ENCODE measurements at places on chromosomes 16 and 17.

DNA sequence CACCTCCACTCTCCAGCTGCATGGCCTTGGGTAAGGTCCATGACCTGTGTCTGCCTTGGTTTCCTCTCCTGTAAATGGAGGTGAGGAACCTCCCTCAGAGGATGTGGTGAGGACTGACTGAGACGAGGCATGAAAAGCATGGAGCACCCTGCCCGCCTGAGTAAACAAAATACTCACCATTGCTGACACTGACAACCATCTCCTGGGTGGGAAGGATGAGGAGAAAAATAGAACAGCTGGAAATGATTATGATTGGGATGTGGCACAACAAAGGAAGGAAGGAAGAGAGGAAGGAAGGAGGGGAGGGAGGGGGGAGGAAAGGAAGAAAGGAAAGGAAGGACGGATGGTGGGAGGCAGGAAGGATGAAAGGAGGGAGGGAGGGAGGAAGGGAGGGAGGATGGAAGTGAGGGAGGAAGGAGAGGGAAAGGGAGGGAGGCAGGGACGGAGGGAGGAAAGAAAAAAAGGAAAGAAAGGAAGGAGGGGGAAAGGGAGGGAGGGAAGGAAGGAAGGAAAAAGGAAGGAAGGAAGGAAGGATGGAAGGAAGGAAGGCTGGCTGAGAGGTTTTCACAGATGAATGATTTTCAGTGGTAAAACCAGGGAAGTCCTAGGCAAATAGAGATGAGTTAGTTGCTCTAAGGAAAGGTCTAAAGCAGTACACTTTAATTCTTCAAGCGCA is 276.5 kb upstream of the XYLT1 start:
- DNase-seq, result no peak

GRCh38 chr17:205148-205669 is 23.8 kb upstream of the DOC2B start:
- DNase-seq, result no peak

DNA sequence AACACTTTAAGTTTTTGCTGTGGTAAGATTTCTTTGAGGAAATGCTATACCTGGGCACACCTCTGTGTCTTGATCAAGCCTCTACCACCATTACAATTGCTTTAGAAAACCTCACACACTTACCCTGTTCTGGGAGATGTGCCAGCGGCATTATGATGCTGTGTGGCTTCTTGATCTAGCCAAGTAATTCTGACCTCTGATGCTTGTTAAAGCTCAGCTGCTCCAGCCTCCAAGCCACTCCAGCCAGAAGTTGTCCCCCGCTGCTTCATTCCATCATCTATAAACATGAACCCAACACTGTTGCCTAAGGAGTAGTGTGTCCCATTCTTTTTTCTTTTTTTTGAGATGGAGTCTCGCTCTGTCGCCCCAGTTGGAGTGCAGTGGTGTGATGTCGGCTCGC is 60.1 kb downstream of the CYLD start:
- no peak for DNase-seq

DNA sequence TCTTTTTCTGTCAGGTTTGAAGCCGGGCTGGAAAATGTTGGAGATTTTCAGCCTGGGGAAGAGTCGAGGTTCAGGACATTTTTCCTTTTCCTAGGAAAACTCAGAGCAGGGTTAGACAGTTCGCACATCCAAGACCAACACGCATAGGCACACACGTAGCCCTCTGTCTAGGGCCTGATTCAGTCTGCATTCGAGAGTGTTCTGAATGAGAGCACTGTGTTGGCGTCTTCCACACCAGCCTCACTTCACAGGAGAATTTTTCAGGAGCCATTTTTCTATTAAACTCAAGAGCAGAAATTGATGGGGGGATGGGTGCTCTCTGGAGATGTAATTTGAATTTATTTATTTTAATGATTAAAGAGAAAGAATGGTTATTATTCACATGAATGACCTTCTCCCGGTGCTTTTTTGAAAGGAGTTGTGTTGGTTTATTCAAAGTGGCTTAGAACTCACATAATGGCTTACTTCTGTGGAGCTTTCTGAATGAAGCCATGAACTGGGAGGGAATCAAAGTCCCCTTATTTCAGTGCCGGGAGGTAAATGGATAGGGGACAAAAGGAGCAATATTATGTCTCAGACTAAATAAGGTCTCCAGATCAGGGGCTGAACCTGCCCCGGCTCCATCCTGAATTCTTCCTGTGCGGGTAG is 194.3 kb downstream of the CCDC182 start:
- no peak for DNase-seq

DNA sequence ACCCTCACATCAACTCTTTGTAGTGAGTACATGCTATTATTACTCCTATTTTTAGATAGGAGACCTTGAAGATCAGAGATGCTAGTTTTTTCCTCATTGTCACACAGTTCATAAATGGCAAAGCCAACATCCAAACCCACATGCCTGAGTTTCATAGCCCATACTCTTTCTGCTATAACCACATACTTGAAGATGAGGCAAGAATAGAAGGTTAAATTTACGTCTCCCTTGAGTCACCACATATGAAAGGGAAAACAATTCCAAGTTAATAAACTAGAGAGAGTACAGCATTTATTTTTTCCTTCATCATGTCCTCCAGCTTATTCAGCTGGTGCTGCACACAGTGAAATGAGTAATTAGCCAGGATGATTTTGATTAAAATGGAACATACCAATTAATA is 23.7 kb downstream of the NUDT7 start:
- no peak for DNase-seq

- no peak for DNase-seq
Observed at GRCh38 chr16:9594946-9595345, 503.5 kb downstream of the HAPSTR1 start.

- no peak for DNase-seq
Observed at GRCh38 chr17:12107905-12108304, 87.2 kb downstream of the MAP2K4 start.

DNA sequence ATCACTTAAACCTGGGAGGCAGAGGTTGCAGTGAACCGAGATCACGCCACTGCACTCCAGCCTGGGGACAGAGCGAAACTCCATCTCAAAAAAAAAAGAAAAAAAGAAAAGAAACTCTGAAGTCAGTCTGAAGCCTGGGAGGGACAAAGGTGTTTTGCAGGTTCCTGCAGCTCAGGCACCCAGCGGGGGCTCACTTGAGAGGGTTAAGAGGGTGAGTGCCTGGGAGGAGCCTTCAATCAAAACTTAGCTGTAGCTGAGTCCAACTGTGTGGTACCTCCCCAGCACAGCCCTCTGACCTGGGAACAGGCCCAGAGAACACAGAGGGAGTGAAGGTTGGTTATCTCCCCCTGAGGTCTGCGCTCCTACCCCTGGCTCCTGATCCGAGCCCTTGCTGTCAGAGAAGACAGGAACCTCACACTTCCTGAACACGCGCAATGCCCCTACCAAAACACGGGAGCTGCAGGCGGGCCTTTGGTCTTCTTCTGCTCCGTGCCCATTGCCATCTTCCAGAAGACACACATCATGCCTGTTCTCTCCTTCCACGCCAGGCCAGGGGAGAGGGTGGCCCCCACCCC is 20.4 kb upstream of the ZC3H18 start:
- DNase-seq, result no peak

DNA sequence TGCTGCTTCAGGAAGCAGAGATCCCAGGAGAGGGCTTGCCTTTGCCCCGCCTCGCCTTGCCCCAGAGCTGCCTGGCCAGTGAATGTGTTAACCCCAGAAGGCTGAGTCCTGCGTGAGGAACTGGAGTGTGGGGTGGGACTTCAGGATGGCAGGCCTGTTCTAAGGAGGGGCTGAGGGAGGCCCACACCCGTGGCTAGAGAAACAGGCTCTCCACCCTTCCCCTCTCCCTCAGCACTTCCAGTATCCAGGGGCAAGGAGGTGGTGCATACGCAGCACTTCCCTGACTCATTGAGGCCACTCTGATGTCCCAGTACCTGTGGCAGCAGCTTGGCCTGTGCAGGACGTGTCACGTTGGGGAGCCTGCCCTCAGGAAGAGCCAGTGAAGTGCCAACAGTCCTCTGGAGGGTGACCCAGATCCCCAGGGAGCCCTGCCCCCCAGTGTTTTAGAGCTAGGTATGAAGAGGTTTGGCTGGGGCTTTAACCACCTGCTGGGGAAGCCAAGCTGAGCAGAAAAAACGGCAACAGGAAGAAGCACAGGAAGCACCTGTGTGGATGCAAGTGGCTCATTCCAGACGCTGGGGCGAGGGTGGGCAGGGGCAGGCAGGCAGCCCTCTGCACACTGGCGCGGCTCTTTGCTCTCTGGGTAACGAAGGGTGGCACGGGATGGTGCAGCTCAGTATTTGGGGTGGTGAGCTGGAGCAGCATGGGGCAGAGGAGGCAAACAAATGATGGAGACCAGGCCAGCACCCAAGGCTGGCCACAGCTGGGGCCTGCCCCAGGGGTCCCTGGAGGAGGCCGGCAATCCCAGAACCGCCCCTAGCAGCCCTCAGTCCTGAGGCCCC is 14.7 kb upstream of the CTCF start:
- no peak for DNase-seq

GRCh38 chr17:74041869-74042640 is 161.4 kb upstream of the RPL38 start:
- DNase-seq, result no peak

GRCh38 chr16:20791923-20792612 is 14.2 kb downstream of the ERI2 start:
- DNase-seq, result no peak

DNA sequence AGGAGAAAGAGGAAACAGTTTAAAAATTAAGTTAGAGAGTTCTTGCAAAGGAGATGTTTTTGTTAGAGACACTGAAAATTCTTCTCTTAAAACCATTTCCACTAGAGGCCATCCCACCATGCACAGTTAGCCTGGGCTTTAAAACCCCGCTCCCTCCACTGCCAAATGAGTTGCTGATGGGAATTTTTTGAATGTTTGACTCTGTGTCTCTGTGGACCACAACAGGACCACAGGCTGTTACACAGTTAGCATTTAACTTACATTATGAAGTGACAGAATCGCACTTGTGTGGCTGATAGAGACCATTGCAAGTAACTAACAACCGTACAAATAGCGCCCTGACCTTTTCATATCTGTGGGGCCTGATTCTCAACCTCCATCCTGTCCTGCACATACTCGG is 74.7 kb upstream of the TBX2 start:
- no peak for DNase-seq

GRCh38 chr16:11639925-11640899 is 28.0 kb upstream of the SNN start:
- peak; percentile 80 for DNase-seq

DNA sequence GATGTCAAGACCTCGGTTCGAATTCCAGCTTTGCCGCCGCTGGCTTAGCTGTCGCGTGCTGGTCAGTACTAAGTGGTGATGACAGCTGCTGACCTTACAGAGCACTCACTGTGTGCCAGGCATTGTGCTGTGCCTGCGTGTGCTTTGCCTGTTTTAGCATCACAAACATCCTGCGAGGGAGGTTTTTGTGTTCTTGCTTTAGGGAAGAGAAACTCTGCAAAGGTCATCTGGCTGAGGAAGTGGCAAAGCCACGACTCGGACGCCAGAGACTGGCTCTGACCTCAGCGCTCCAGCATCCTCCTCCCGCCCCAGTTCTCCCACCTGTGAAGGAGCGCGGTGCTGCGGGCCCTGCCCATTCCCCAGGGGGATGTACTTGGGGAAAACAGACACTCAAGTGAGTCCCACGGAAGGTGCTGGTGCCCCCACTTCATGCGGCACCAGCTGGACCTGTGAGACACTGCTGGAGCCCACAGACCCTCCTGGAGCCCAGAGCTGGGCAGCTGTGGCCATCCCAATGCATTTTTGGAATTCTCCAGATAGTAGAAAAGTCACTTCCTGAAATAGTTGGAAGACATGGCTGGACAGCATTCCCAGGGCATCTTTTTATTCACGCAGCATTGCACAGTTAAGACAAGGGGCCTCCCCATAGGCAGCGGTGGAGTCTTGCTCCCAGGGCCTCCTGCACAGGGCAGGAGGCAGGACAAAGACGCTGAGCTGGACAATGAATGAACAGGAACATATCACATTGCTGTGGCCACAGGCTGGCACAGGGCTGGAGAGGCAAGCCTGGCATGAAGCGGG is 20.0 kb upstream of the HERPUD1 start:
- no peak for DNase-seq

DNA sequence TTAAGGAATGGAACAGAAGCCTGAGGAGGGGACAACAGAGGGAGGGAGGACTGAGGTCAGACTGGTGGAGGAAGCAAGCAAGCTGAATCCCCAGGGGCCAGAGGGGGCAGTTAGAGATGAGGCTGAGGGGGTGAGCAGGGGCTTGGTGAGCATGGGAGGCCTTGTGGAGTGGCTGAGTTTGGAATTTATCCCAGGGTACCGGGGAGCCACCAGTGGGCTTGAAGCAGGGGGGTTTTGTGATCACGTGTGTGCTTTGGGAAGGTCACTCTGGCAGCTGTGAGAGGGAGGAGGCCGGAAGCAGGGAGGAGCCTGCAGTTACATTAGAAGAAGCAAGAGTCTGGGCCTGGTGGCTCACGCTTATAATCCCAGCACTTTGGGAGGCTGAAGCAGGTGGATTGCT is 9.8 kb upstream of the CTCF start:
- no peak for DNase-seq

DNA sequence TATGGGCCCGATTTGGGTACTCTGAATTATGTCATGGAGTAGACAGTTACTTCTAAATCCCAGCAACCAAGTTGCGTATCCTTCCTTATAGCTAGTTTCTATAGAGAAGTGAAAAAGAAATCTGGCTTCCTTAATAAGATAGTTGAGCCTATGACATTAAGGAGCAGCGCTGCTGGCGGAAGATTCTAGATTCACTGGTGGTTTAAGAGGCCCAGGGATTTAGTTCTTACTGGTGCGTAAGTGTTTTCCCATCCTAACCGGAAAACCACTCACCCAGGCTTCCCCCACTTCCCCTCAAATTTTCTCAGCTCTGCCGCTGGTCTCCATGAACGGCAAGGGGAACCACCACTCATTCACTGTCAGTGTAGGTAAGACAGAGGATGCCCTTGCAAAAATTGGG is 230.4 kb downstream of the CPPED1 start:
- DNase-seq, result no peak

GRCh38 chr17:62732125-62732524 is 76.0 kb downstream of the MARCHF10 start:
- DNase-seq, result no peak

DNA sequence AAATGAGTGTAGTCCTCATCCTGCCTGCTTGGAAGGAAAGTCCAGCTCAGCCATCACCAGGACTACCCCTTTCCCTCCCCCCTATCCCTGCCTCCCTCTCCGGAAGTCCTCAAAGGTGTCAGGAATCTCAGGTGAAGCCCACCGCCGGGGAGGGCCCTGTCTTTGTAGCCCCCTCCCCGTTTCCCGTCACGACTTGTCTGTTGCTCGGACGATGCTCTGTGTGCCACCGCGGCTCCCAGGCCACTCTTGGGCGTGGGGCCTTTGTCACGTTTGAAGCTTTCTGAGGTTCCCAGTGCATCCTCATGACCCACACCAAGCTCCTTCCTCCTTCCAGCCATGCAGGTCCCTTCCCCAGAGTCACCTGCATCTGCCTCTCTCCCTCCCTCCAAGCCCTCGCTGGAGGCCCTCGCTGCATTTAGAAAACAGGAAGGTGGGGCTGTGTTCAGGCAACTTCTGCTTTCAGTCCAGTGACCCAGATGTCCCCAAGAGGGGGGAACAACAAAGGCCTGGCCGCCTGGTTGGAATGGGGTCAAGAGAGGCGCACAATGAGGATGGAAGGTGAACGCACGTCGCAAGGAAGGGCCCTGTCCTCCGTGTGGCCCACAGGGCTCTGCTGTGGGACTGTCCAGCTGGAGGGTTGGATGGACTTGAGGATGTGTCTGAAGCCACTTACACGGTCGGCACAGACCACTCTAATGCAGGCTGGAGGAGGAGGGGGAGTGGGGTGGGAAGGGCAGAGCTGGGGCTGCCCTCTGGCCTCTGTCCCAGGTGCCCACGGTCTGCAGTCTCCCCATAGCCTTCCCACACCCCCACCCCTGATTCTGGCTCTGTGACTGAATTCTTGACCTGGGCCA is 59.9 kb downstream of the OR1D5 start:
- no peak for DNase-seq

- no peak for DNase-seq
Observed at GRCh38 chr17:77321649-77322513, 181.1 kb downstream of the SEC14L1 start.

All from OCI-M1 (cell line).